Left lung (tissue), 14 donors: ENCODE measurements at places on chromosomes 11 and 22.
A peak's percentile ranks its signal among the peaks of the same experiment; 100 is the strongest.

GRCh38 chr11:111932611-111932950 is 4.6 kb upstream of the DIXDC1 start:
- no peak for DNase-seq

GRCh38 chr22:44592824-44593148 is 94.8 kb upstream of the RTL6 start:
- peak; percentile 59 for DNase-seq

DNA sequence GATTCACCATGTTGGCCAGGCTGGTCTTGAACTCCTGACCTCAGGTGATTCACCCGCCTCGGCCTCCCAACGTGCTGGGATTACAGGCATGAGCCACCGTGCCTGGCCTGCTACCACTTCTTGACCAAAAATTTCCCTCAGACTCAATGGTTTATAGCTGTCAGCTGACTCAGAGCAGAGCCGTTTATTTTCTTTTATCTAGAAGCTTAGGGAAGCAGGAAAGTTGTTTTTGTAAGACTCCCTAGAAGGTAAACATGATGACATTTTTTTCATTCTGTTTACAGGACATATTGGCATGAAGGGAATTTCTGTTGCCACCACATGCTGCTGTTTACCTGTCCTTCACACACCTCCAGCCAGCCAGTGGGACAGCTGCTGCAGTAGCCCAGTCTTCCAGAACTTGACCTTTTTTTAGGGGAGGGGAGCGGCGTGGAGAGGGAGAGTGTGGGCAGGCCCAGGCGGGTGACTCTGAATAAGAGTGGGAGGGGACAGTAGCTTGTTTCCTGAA is 56.1 kb upstream of the PTPRJ start:
- no peak for DNase-seq

DNA sequence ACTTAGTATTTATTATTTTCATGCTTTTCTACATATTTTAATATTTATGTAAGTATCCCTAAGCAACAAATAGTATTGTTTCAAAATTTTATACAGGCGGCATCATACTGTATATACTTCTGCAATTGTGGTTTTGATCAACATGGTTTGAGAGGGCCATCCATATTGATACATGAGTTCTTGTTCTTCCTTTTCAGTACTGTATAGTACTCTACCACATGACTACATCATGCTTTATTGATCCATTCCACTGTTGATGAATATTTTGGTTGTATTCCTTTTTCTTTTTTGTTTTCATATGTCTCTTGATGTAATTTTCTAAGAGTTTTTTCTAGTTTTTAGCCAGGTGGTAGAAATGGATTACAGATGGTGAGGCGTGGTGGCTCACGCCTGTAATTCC is 40.1 kb downstream of the SLC35F2 start:
- DNase-seq, result no peak

GRCh38 chr11:27254744-27255446 is 108.1 kb downstream of the CCDC34 start:
- DNase-seq, result no peak

GRCh38 chr11:128180441-128181087 is 406.8 kb downstream of the ETS1 start:
- DNase-seq, result no peak

DNA sequence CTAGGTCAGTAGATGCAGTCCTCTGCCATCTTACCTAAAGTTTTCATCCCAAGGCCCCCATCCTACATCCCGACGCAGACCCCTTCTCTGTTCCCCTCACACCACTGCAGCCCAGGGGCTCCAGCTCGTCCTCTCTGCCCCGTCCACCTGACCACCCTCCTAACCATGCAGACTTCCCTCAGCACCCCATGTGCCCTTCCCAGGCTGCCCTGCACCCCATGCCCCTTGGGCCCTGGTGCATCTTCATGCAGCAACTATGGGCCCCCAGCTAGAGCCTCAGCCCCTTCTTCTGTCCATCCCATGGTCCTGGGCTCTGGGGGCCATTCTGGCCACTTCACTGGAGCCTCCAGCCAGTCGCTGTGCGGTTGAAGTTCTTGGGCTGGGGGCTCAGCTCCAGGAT is 2.9 kb downstream of the PRR33 start:
- peak; percentile 27 for DNase-seq

- no peak for DNase-seq
Observed at GRCh38 chr22:42902875-42903510, 45.9 kb upstream of the ARFGAP3 start.

GRCh38 chr11:119888119-119888518 is 159.1 kb upstream of the NECTIN1 start:
- DNase-seq, result no peak

DNA sequence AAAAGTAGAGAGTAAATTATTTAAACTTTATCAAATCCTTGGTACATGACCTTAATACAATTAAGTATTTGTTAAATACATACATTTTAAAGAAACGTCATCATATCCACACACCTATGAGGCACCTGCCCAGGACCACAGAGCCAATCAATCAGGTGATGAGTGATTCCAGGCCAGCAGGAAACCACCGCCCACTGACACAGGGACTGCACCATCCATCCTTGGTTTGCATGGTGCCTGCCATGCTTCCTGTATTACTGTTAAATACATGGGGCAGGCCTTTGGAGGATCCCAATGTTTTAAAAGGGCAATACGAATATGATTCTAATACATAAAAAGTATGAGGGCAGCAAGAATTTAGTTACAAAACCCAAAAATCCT is 7.0 kb upstream of the TBC1D10A start:
- DNase-seq, result no peak

DNA sequence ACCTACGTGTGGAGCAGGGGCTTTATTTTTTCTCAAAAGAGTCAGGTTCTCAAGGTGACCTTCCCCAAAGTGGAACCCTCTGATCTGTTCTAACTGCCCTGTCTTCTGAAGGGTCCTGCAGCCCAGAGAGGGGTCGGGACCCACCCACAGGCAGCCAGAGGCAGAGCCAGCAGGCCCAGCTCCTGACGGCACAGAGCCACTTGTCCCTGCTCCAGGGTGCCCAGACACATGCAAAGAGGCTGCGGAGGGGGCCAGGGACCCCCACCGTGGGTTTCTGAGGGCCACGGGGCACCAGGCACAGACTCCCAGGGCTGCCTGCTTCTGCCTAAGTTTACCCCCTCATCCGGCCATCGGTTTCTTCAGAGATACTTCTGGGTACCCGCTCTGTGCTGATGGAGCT is 37.1 kb downstream of the FLRT1 start:
- no peak for DNase-seq

- no peak for DNase-seq
Observed at GRCh38 chr11:108985945-108986279, 321.0 kb downstream of the DDX10 start.

DNA sequence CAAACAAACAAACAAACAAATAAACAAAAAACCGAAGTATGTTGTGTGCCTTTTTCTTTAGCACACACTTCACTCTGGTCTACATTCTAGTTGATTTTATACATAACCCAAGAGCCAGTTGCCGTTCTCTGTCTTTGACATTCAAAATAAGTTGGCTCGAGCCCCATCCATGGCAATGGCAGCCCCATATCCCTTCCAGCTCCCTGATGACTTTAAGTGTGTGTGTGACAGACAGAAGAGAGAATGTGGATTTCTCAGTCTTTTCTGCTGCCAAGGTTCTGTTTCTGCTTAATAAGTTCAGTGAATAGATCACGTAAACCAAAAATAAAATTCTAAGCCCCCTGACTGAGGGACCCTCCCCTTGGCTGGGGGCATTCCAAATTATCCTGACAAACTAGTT is 100.6 kb upstream of the TENM4 start:
- no peak for DNase-seq

- no peak for DNase-seq
Observed at GRCh38 chr11:17186932-17187692, 20.7 kb downstream of the PIK3C2A start.

GRCh38 chr22:18055619-18056160 is 22.1 kb upstream of the PEX26 start:
- DNase-seq, result no peak

DNA sequence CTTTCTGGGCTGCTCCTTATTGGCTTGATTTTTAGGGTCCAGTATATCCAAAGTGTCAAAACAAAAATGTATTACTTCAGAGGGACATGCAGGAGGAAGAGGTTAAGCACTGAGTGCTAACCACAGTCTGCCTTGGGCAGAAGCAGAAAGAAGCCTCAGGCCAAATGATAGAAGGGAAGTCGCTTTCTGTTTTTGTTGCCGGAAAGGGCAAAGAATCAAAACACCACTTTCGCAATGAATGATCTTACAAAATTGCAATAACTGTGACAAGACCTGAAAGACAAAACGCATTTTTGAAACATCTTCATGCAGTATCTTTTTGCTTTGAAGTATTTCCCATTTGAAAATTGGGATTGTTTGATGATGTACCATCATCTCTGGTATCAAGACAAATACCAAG is 70.1 kb upstream of the PICALM start:
- no peak for DNase-seq

- DNase-seq, result peak; percentile 59
Observed at GRCh38 chr22:48661984-48662383, 1165.7 kb downstream of the BRD1 start.

DNA sequence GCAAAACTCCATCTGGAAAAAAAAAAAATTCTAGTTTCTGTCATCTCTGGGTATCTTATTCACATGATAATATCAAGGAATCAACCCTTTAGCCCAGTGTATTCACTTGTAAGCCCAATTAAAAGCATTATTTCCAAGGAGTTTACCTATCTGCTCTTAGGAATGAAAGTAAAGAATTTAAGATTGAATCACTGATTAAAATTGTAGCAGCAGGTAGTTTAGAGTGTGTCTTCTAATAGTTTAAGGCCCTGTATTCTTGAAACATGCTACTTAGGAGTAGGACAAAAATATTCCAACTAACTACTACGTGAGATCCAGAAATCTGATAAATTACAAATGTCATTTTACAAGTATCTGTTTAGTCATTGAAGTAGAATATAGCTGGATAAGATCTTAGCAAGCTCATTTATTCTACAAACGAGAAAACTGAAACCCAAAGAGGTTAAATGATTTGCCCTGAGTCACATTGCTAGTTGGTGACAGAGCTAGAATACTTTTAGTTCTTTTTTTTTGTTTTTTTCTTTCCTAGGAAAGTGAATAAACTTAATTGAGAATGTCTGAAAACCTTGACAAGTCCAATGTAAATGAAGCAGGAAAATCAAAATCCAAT is 4.0 kb downstream of the TCP11L1 start:
- no peak for DNase-seq
